Activated naive CD8-positive, alpha-beta T cell treated with anti-CD3 and anti-CD28 coated beads, Interleukin-2, amount 50 U/mL, for 24 hours (primary cell): ENCODE measurements at places on chromosomes 12 and 14.

DNA sequence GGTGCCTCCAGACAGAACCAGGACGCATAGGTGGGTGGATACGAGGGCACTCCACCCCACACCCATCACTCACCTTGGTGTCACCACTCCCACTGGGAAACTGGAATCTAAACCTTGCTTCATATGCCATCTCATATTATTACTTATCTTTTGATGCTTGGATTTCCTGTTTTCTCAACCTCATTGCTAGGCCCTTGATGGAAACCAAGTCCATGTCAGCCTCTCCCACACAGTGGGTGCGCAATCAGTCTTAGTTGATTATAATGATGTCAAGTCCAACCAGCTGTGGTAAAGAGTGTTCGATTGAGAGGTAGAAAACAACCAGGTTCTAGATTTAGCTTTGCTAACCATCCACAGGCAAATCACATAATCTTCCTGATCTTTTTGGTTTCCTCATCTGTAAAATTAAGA lies 584 bp upstream of the DDHD1 start:
- H3K36me3 ChIP-seq = peaks cover 9% of the 10 kb centered on the region
- H3K27me3 ChIP-seq = no peaks in the 10 kb centered on the region
- H3K4me3 ChIP-seq = peak overlapping the region; percentile 100
- DNase-seq = no peak
- peak overlapping the region; percentile 97 for H3K27ac ChIP-seq
- peaks cover 36% of the 10 kb centered on the region for H3K4me1 ChIP-seq

- H3K27ac ChIP-seq = no peak overlapping the region
- DNase-seq = no peak
- no peaks in the 10 kb centered on the region for H3K27me3 ChIP-seq
- H3K36me3 ChIP-seq = no peaks in the 10 kb centered on the region
- H3K4me3 ChIP-seq = no peak overlapping the region
- no peaks in the 10 kb centered on the region for H3K4me1 ChIP-seq
These were observed 242.0 kb downstream of the ADAMTS20 start for GRCh38 chr12:43309959-43310358.

GRCh38 chr14:100289916-100290606 lies 16.2 kb downstream of the SLC25A29 start:
- no peak for DNase-seq
- H3K27ac ChIP-seq = no peak overlapping the region
- H3K4me3 ChIP-seq = no peak overlapping the region
- no peaks in the 10 kb centered on the region for H3K36me3 ChIP-seq

DNA sequence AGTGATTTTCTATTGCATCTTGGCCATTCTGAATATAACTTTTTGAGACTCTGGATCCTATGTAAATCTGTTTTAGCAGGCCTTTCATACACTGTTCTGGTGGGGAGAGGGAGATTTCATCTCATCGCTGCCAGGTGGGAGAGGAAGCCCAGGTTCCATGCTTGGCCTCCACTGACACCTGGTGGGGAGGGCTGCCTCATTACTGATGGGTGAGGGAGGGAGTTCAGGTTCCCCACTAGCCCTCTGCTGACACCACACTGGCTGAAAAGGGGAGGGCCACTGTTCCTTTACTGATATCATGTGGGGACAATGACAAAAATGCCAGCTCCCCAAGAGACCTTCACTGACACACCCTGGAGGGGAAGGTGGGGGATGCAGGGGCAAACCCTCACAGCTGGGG lies 2.4 kb upstream of the GALNT8 start:
- no peaks in the 10 kb centered on the region for H3K36me3 ChIP-seq
- no peak overlapping the region for H3K27ac ChIP-seq
- H3K4me3 ChIP-seq = no peak overlapping the region
- DNase-seq = no peak
- H3K27me3 ChIP-seq = peaks cover 34% of the 10 kb centered on the region

- DNase-seq = peak; percentile 77
- peak within 1 kb of the TSS; percentile 94 for H3K27ac ChIP-seq
- peaks cover 39% of the 10 kb centered on the region for H3K4me1 ChIP-seq
- H3K4me3 ChIP-seq = peak within 1 kb of the TSS; percentile 83
- H3K27me3 ChIP-seq = no peaks in the 10 kb centered on the region
- peaks cover 29% of the 10 kb centered on the region for H3K36me3 ChIP-seq
These were observed at the start of gene OAS2 for GRCh38 chr12:112978163-112979040. Gene OAS2, plus strand, starts transcription at chr12:112978519. Its CDS starts 90 bp downstream, at chr12:112978609.

DNA sequence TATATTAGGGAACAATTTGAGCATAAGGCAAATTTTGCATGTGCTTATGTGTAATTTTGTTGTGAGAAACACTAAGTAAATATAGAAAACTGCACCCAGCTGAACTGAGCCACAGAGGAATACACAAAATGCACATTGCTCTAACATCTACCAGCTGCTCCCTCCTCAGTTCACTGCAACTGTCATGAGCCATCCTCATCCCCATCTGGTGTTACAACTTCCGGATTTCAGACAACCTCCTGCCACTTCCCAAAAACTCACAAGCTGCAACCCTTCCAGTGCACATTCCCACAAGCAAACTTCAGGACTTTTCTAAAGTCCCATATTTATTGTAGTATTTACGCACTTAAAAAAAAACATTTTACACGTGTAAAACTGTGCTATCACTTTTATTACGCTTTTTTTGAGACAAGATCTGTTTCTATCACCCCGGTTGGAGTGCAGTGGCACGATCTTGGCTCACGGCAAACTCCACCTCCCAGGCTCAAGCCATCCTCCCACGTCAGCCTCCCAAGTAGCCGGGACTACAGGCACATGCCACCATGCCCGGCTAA lies 169.1 kb upstream of the TBX3 start:
- no peaks in the 10 kb centered on the region for H3K27me3 ChIP-seq
- no peaks in the 10 kb centered on the region for H3K4me1 ChIP-seq
- H3K27ac ChIP-seq = no peak overlapping the region
- H3K4me3 ChIP-seq = no peak overlapping the region
- no peak for DNase-seq

DNA sequence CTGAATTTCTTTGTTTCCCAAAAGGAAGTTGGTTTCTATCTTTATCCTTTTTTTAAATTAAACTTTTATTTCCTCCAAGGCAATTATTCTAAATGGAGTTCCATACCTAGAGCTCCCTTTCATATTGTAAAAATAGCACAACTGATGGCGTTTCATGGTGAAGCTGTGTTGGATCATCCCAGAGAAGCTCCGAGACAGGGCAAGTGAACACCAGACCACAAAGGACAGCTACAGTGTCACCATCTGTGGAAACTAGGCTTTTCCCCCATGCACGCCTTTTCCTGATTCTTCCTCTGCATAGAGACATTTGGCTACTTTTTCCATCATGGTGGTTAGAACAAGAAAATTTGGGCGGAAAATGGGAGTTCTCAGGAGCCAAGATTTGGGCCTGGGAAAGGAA lies 12.7 kb downstream of the TPCN1 start:
- no peaks in the 10 kb centered on the region for H3K27me3 ChIP-seq
- DNase-seq = no peak
- H3K27ac ChIP-seq = peak overlapping the region; percentile 52
- H3K36me3 ChIP-seq = peaks cover 44% of the 10 kb centered on the region
- no peak overlapping the region for H3K4me3 ChIP-seq
- peaks cover 63% of the 10 kb centered on the region for H3K4me1 ChIP-seq

DNA sequence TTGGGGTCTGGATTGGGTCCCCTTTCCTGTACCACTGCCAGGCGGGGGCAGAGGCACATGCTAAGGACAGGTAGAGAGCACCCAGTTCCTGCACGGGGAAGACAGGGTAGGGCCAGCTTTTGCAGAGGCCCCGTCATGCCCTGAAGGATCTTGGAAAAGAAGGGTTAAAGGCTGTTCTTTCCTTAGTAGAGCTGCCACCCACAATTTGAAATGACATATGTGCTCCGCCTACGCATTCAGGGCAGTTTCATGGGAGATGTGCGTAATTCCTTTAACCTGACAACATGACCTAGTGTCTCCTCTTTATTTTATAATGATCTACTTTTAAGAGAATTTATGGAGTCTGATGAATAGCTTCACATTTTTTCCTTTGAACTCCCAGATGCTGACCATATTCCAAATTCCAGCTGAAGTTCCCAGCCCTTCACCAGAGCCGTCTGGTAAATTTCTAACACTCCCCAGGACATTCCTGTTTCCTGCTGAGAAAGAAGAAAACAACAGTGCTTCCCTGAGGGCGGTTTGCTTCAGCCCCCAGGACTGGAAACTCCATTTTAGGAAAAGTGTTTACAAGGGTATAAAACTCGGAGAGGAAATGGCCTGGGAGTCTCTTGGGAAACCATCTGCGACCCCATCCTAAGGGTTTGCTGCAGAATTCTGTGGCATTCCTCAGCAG lies 58.9 kb upstream of the PLEKHG3 start:
- no peaks in the 10 kb centered on the region for H3K4me1 ChIP-seq
- H3K36me3 ChIP-seq = no peaks in the 10 kb centered on the region
- no peak overlapping the region for H3K27ac ChIP-seq
- H3K27me3 ChIP-seq = peaks cover 5% of the 10 kb centered on the region
- no peak for DNase-seq

- no peak overlapping the region for H3K27ac ChIP-seq
- no peaks in the 10 kb centered on the region for H3K4me1 ChIP-seq
- DNase-seq = no peak
These were observed 116.6 kb downstream of the NAV3 start for GRCh38 chr12:77947330-77947729.

GRCh38 chr12:96419576-96420276 lies 19.5 kb upstream of the CDK17 start:
- peaks cover 2% of the 10 kb centered on the region for H3K36me3 ChIP-seq
- no peak for DNase-seq
- H3K27ac ChIP-seq = no peak overlapping the region
- H3K4me1 ChIP-seq = peaks cover 31% of the 10 kb centered on the region

GRCh38 chr12:127619869-127620734 lies 646.9 kb upstream of the TMEM132C start:
- no peaks in the 10 kb centered on the region for H3K36me3 ChIP-seq
- H3K27me3 ChIP-seq = no peaks in the 10 kb centered on the region
- H3K4me3 ChIP-seq = no peak overlapping the region
- H3K4me1 ChIP-seq = no peaks in the 10 kb centered on the region
- no peak overlapping the region for H3K27ac ChIP-seq
- no peak for DNase-seq
